SIG-M5 (cell line): ENCODE measurements at places on chromosomes 12 and 14.

DNA sequence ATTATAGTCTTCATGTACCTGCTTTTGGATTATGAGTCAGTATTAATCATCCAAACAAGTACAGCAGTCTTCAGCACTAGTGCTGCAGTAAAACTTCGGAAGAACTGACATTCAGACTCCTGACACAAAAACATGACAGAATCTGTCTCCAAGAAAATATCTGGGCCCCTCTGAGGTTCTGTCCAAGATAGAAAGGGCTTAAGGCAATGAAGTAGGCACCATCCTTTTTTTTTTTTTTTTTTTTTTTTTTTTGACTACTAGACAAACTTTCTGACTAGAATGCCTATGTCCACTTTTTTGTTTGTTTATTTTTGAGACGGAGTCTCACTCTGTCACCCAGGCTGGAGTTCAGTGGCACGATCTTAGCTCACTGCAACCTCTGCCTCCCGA, 112.5 kb downstream of the MED13L start:
- no peak for DNase-seq

DNA sequence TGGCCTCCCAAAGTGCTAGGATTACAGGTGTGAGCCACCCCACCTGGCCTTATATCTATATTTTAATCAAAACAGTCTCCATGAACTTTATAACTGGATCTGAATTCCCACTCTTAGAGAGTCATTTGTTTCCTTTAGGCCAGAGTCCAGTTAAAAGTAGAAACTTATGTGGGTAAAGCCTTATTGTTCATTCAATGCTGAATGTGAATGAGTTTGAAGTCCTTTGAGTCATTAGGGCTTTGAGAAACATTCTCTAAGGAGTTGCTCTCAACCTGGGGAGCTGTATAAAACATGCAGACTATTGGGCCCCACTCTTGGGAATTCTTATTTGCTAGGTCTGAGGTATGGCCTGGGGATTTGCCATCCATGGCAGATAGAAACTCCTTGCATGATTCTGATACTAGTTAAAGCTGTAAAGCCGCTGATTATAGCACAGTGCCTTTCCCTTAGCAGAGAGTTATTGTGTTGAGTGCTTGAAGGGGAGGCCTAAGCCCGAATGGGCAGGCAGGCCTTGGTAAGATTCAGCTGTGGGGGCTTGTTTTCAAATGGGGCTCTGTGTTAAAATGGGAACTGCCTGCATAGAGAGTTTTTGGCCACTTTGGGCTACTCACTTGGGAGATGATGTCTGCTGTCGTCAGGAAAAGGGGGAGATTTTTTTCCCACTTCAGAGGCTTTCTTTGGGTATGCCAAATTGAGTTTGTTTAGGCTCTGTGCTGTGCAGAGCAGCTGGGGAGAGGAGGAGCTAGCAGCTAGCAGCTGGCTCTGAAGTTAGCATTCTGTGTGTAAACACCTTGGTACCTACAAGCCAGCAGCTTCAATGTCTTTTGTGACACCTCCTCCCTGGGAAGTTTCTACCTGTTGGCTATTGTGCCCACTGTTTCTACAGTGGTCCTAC, 117.5 kb downstream of the DACT1 start:
- DNase-seq, result no peak

DNA sequence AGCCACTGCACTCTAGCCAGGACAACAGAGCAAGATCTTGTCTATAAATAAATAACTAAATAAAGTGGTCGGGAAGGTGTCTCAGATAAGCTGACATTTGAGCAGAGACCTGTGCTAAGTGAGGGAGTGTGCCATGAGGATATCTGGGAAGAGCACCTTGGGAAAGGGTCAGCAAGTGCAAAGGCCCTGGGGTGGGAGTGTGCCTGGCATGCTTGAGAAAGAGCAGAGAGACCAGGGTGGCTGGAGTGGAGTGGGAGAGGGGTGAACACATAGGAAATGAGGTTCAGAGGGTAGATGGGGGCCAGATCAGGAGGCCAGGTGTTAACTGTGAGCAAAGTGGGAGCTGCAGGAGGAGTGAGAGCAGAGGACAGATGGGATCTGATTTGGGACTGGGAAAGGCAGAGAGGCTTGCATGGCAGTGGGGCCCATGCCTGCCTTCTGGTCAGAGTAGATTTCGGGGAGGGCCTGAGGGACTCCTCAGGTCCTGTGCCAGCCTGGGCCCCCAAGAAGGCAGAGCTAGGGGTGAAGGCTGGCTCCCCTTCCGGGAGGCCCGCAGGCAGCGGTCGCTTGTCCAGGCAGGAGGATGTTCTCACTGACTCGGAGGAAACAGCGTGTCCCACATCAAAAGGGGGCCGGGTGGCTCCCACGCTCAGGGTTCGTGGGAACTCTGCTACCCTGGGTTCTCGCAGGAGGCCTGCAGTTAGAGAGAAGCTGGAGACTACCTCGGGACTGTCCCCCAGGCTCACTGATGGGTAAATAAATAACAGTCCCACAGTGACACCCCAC, 32.6 kb downstream of the DTX1 start:
- no peak for DNase-seq

DNA sequence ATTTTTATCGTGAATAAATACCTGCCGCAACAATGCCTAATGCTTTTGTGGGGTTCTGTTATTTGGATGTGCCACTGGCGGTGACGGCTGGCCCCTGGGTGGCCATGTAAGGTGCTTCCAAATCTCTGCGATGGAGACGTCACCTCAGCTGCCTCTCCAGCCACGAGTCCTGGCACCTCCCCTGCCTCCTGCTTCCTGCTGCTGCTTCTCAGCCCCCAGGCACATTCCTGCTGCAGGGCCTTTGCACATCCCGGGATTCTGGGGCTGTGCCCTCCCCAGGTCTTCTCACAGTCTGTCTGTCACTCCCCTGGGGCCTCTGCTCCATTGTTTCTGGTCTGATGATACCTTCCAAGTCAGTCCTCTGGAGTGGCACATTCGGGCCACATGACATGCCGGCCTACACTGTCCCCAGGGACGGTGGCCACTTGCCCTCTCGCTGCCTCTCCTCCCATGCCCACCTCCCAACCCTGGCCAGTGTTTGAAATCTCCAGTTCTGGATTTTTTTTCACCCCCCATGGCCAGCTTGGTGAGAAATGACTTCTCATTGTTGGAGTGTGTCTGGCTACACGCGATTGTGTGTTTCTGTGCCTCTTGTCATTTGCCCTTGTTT, 151.8 kb downstream of the KIF26A start:
- DNase-seq, result no peak
